ENCODE measurements at places on chromosomes 1 and 21. TPM values are rescaled to one million over a fixed set of nuclear protein-coding genes. Genes with fewer than 3 reads are reported as not detected.

The OR14K1 gene
- total RNA-seq, result not detected

The CDKN2C gene
- total RNA-seq, result 9.4 TPM

The ZYG11A gene
- 0.05 TPM for total RNA-seq

The FNDC10 gene
- 8.4 TPM for total RNA-seq

The TSPAN1 gene
- 9.9 TPM for total RNA-seq

The TNNI3K gene
- 0.49 TPM for total RNA-seq

The KANK4 gene
- total RNA-seq, result not detected

The EDARADD gene
- 0.30 TPM for total RNA-seq

The MIXL1 gene
- total RNA-seq, result not detected

The LRRC7 gene
- total RNA-seq, result not detected

The NHLH2 gene
- total RNA-seq, result not detected
